ENCODE measurements at places on chromosomes 7 and 10.

GRCh38 chr7:51249187-51249945 is 67.2 kb downstream of the COBL start:
- DNase-seq, result no peak

GRCh38 chr7:152103066-152103465 is 77.6 kb downstream of the GALNT11 start:
- DNase-seq, result no peak

DNA sequence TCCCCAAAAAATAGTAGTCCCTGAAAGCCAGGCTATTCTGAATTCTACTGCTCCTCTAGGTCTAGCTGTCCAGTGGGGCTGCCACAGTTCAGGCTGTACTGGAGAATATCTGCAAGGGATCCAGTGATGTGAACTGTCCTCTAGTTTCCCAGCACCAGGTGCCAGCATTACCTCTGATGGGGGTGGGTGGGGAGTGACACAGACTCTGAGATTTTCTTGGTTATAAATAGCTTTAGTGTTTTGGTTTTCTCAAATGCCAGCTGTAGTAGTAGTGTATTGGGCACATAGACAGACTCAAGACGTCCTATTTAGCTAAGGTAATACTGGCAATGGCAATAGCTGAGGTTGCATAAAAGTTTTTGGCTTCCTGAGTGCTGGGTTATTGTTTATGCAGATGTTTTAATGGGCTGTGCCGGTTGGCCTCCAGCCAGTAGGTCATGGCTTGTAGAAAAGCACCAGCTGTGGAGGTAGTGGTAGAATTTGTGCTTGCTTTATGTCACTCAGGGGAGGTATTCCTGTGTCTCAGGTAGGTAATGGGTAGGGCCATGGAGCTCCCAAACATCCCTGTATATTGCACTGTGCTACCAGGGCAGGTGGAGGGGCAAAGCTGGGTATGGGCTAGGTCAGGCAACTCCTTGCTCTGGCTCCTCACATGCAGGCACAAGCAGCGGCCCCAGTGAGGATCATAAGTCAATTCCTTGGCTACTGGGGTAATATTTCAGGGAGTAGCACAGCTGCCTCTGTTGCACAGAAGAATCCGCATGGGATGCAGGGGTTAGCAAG is 338.7 kb upstream of the LRRTM3 start:
- DNase-seq, result no peak

GRCh38 chr10:80529604-80530003 is 8.1 kb upstream of the SH2D4B start:
- no peak for DNase-seq

DNA sequence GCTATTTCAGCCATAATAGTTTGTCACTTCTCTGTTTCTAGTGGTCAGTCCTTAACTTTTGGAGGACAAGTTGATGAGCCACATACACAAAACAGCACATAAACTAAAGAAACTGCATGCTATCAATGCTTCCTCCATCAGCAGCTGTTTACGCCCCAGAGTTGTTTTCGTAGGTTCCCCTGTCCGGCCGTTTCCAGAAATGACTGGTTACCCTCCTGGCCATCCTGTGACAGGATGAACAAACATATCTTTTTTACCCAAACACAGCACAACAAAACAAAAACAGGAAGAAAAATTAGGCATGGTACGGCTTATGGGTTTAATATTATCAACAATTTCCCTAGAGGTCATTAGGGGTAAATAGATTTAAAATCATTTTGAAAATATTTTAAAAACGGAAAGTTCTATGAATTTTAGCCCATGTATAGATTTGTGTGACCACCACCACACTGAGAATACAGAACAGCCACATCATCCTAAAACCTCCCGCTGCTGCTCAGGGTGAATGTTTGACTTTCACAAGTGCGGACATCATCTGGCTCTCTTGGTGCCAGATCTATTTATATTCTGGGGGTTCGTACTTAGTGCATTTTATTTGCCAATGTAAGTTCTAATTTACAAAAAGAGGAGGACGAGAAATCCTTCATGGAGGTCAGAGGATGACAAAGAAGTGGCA is 74.8 kb downstream of the HIPK2 start:
- no peak for DNase-seq

DNA sequence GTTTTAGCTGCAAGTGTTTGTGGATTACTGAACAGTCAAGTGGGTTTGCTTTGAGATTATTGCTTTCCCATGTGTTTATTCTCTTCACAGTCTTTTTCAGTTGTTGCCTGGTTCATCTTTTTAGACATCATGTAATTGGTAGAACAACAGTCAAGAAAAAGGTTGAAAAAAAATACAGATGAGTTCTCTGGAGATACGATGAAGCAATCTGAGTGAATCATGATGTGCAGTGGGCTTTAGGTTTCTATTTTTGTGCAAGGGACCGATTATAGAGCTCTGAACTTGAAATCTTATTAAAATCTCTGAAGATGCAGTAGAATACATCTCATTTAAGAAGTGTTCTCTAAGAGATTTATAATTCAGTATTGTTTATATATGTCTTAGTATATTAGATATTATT is 145.7 kb downstream of the SDK1 start:
- DNase-seq, result no peak

- DNase-seq, result no peak
Observed at GRCh38 chr7:152521420-152522337, 85.9 kb upstream of the KMT2C start.

DNA sequence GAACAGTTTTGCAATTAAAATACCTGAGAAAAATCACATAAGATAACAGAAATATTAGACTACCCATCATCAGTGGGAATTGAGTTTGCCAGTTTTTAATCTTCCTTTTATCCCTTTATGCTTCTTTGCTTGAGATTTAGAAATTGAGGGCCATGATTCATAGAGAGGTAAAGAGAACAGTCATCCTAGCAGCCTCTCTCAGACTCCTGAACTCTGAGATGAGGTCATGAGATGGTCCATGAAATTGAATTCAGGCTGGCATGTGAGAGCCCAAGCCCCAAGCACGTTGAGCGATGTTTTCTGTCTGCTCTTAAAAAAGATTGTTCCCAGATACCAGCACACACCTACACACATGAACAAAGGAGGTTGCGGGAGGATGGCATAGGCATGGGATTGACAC is 91.1 kb downstream of the CREB5 start:
- DNase-seq, result no peak

DNA sequence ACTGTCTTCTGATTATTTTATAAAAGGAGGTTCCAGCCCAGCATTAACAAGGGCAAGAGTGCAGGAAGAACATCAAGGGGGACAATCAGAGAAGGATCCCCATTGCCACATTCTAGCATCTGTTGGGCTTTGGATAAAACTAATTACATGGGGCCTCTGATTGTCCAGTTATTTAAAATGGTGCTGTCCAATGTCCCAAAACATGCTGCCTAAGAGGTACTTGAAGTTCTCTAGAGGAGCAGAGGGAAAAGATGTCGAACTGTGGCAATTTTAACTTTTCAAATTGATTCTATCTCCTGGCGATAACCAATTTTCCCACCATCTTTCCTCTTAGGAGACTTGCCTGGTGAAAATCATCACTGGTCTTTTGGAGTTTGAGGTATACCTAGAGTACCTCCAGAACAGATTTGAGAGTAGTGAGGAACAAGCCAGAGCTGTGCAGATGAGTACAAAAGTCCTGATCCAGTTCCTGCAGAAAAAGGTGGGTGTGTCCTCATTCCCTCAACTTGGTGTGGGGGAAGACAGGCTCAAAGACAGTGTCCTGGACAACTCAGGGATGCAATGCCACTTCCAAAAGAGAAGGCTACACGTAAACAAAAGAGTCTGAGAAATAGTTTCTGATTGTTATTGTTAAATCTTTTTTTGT is 2.3 kb downstream of the IL6 start:
- no peak for DNase-seq

DNA sequence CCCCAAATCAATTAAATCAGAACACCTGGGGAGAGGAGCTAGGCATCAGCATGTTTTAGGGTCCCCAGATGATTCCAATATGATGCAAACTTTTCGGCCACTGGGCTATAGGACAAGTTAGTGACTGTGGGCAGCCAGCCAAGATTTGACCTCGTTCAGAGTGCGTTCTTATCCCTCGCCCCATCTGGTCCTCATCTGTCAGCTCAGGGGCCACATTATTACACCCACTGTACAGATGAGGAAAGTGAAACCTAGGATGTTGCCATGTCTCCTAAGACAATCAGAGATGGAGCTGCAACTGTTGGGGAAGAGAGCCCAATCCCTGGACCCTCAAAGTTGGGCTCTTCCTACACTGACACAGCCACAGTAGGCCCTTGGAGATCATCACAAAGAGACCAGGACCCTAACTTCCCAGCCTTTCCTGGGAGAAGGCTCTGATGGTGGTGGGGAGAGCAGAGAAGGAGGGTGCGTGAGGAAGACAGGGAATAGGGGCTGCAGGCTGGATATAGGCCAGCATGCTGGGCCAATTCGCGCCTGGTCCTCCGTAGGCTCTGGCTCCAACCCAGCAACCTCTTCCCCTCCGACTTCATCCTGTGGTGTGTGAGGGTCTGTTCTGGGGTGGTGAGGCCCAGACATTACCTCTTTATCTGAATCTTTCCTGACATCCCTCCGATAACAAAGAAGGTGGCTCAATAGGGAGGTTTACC is 109.4 kb upstream of the ZMIZ1 start:
- no peak for DNase-seq

DNA sequence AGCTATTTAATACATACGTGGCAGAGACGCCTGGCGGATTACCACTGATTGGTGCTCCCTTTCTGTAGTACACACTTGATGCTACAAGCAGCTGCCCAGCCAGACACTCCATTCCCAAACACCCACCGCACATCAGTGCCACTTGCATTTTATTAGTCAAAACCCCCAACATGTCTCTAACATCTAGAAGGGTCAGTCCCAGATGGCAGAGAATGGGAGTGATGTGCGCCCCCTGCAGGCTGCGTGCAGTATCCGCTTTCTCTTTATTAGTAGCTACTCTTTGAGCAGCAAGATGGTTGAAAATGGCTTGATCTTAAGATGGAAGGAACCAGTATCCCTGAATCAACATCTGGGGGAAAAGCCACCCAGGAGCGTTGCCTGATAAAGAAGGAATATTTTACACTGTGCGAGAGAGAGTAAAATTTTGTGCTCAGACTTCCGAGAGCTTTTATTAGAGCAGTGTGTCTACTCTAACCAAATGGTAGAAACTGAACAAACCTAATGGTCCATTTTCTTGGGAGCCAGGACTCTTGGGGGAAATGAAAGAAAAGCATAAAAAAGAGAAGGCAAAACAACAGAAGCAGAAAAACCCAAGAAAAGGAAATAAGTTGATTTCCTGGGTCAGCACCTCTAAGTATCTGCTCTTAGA is 78.3 kb downstream of the ST8SIA6 start:
- DNase-seq, result peak; percentile 15

- DNase-seq, result no peak
Observed at GRCh38 chr7:37508118-37508517, 59.5 kb upstream of the ELMO1 start.

GRCh38 chr7:4712281-4713182 is 30.4 kb downstream of the FOXK1 start:
- no peak for DNase-seq
